Cardiac ventricle fibroblast (primary cell): ENCODE measurements at places on chromosomes 7 and 10. TPM values are rescaled to one million over a fixed set of nuclear protein-coding genes. Genes with fewer than 3 reads are reported as not detected.

The IL15RA gene
- 12.5 and 13.8 TPM in 2 replicates for total RNA-seq

The GPR26 gene
- total RNA-seq = not detected in 2 replicates

The OR2A12 gene
- total RNA-seq = not detected in 2 replicates

The TMEM26 gene
- total RNA-seq = 0.54 and 0.94 TPM in 2 replicates

The NPC1L1 gene
- total RNA-seq = not detected in 2 replicates

The OR6V1 gene
- not detected in 2 replicates for total RNA-seq

The PNLIPRP1 gene
- not detected in 2 replicates for total RNA-seq

The CYP2E1 gene
- total RNA-seq = 0.64 and 2.2 TPM in 2 replicates

The GRK5 gene
- total RNA-seq = 10.4 and 10.9 TPM in 2 replicates

The HYAL4 gene
- total RNA-seq = not detected in 2 replicates

The PALD1 gene
- 2.8 and 2.9 TPM in 2 replicates for total RNA-seq

The ABCB4 gene
- not detected in 2 replicates for total RNA-seq

The DPYSL4 gene
- 28.4 and 33.4 TPM in 2 replicates for total RNA-seq

The TMEM184A gene
- total RNA-seq = not detected in 2 replicates

The GATA3 gene
- total RNA-seq = 0.25 and 0.34 TPM in 2 replicates

The AFAP1L2 gene
- total RNA-seq = 3.1 and 3.5 TPM in 2 replicates

The PAXIP1 gene
- 6.6 and 7.1 TPM in 2 replicates for total RNA-seq

The NKX1-2 gene
- not detected in 2 replicates for total RNA-seq

The EIF5AL1 gene
- 0.37 and 0.49 TPM in 2 replicates for total RNA-seq

The PAX4 gene
- not detected in 2 replicates for total RNA-seq

The PRKAR2B gene
- total RNA-seq = 9.3 and 11.1 TPM in 2 replicates

The FGFR2 gene
- 0.15 TPM in 1 of 2 replicates, not detected in the other for total RNA-seq

The NODAL gene
- not detected in 2 replicates for total RNA-seq

The FGL2 gene
- 0.54 and 0.75 TPM in 2 replicates for total RNA-seq

The ADARB2 gene
- total RNA-seq = not detected in 2 replicates

The SPRN gene
- 0.20 and 0.75 TPM in 2 replicates for total RNA-seq

The EBLN1 gene
- not detected in 2 replicates for total RNA-seq

The WNT8B gene
- not detected in 2 replicates for total RNA-seq

The CLRN3 gene
- total RNA-seq = not detected in 2 replicates

The NOS3 gene
- 2.1 and 3.1 TPM in 2 replicates for total RNA-seq

The CFAP46 gene
- 0.49 and 0.69 TPM in 2 replicates for total RNA-seq

The MYL10 gene
- not detected in 2 replicates for total RNA-seq

The ASB13 gene
- total RNA-seq = 10.7 and 14.4 TPM in 2 replicates

The HMX3 gene
- total RNA-seq = not detected in 2 replicates

The DBF4 gene
- 4.0 and 6.4 TPM in 2 replicates for total RNA-seq
